Stimulated activated memory B cell treated with anti-CD40 and anti-IgM and Interleukin-4, amounts not matched to agents 10 μg/mL and 1 μg/mL and 100 μg/mL, for 72 hours (primary cell): ENCODE measurements at places on chromosomes 2 and 18.

DNA sequence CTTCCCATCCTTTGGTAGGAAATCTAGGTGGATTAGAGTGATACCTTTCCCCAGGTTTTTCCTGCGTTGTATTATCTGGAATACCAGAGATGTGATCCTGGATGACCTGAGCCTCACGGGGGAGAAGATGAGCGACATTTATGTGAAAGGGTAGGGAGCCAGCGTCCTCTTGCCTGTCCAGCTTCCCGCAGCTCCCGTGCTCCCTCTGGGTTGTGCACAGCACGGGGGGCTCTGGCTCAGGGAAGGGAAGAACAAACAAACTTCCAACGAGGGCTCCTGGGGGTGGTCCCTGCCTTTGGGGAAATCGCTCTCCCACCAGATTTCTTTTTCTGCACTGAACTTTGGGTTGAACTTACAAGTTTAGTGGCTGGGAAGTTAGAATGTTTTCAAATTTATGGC, 215.7 kb downstream of the DYSF start:
- H3K36me3 ChIP-seq, result no peaks in the 10 kb centered on the region
- no peak overlapping the region for H3K4me3 ChIP-seq
- peaks cover 23% of the 10 kb centered on the region for H3K27me3 ChIP-seq
- H3K4me1 ChIP-seq, result no peaks in the 10 kb centered on the region
- ATAC-seq, result no peak
- no peak overlapping the region for H3K27ac ChIP-seq

DNA sequence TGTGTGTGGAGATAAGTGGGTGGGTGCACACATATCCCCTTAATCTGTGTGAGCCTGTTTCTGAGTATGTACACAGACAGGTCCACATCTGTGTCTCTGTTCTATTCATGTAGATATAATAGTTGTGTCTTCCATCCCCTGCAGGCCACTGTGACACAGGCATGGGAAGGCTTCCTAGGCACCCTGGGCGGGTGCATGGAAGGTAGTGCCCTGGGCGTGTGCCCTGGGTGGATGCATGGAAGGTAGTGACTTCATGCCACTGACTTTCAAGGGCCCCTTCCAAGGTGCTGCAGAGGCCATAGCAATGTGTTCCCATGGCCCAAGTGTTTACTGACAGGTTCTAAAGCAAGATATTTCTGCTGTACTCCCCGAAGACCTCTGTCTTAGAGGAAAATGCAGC, 462.5 kb upstream of the HS6ST1 start:
- no peaks in the 10 kb centered on the region for H3K36me3 ChIP-seq
- H3K27ac ChIP-seq, result no peak overlapping the region
- no peak for ATAC-seq
- H3K27me3 ChIP-seq, result peaks cover 40% of the 10 kb centered on the region

DNA sequence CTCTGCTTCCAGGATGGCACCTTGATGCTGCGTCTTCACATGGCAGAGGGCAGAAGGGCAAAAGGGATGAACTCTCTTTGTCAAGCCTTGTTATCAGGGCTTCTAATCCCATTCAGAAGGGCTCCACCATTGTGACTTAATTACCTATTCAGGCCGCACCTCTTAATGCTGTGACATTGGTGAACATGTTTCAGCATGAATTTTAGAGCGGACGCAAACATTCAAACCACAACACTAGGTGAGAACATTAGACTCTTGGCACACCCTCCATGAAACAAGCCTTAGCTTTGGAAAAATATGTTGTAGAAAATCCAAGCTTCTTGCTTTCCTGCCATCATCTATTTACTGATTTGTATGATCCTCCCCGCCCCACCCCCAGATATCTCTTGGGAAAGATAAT, 17.9 kb downstream of the DAW1 start:
- ATAC-seq, result no peak
- no peaks in the 10 kb centered on the region for H3K4me1 ChIP-seq
- H3K27me3 ChIP-seq, result peaks cover 15% of the 10 kb centered on the region
- H3K27ac ChIP-seq, result no peak overlapping the region
- no peaks in the 10 kb centered on the region for H3K36me3 ChIP-seq

- no peaks in the 10 kb centered on the region for H3K27me3 ChIP-seq
- H3K4me3 ChIP-seq, result no peak overlapping the region
- no peak overlapping the region for H3K27ac ChIP-seq
- H3K4me1 ChIP-seq, result no peaks in the 10 kb centered on the region
- H3K36me3 ChIP-seq, result no peaks in the 10 kb centered on the region
These were observed 97.2 kb upstream of the TSPYL6 start for GRCh38 chr2:54353216-54353615.

GRCh38 chr2:159300586-159300985, 14.1 kb upstream of the WDSUB1 start:
- no peaks in the 10 kb centered on the region for H3K4me1 ChIP-seq
- no peaks in the 10 kb centered on the region for H3K36me3 ChIP-seq
- no peak overlapping the region for H3K27ac ChIP-seq
- no peak overlapping the region for H3K4me3 ChIP-seq
- no peak for ATAC-seq

GRCh38 chr2:201440182-201440581, 11.1 kb downstream of the TRAK2 start:
- H3K27me3 ChIP-seq, result no peaks in the 10 kb centered on the region
- no peak for ATAC-seq

DNA sequence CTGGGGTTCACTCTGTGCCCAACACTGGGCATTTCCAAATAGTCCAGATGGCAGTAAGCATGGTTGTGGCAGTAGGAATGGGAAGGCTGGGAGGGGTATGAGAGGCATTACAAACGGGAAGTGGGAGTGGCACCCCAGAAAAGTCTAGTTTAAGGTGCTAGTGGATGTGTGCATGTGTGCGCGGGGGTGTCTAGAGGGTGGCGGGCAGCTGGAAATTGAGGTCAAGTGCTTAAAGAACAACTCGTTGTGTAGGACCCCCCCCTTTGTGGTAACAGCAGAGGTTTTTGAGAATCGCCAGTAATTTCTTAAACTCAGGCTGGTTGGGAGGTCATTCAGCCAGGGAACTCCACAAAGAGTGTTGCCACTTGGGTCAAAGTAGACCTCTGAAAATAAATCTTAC, 69.9 kb downstream of the RHBDD1 start:
- peaks cover 77% of the 10 kb centered on the region for H3K4me1 ChIP-seq
- H3K4me3 ChIP-seq, result peak overlapping the region; percentile 49
- H3K27ac ChIP-seq, result peak overlapping the region; percentile 75
- peak; percentile 53 for ATAC-seq

- H3K27me3 ChIP-seq, result no peaks in the 10 kb centered on the region
- ATAC-seq, result no peak
- H3K36me3 ChIP-seq, result peaks cover 91% of the 10 kb centered on the region
These were observed 70.7 kb downstream of the CCDC93 start for GRCh38 chr2:117943013-117943672.

GRCh38 chr18:46042571-46043123, 29.4 kb downstream of the PSTPIP2 start:
- no peak overlapping the region for H3K27ac ChIP-seq
- H3K27me3 ChIP-seq, result no peaks in the 10 kb centered on the region
- no peak for ATAC-seq
- H3K36me3 ChIP-seq, result no peaks in the 10 kb centered on the region
- peaks cover 5% of the 10 kb centered on the region for H3K4me1 ChIP-seq

DNA sequence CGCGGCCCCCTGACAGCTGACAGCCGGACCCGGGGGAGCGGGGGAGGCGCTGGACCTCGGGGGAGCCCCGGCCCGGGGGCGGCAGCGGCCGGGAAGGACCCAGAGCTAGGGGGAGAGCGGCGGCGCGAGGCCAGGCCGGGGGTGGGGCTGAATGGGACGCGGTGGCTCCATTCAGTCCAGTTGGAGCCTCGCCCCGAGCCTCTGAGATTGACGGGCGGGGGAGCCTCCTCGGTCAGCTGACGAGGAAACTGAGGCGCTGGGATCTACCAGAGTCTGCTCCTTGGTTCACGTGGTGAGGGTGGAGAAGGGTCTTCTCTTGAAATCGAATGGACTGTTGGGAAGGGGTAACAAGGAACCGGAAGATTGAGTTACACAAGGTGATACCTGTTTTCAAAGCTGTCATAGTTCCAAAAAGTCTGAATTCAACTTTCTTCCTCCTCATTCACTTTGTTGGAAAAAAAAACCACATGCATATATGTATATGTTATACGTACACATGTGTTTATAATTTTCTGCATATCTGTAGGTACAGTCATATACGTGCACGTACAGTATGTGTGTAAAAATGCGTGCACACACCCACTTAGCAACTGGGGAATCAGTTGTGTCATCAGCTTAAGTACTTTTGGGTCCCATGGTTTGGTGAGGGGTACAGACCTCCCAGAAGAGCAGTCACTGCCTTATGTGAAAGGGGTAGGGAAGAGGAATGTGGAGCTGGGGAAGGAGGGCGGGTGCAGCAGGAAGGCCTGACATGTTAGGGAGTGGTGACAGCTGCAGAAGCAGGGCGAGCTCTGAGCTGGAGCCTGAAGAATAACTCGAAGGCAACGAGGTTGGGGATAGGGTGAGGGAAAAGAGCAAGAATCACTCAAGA, 628 bp downstream of the PPP1R7 start:
- ATAC-seq, result no peak
- H3K4me1 ChIP-seq, result peaks cover 52% of the 10 kb centered on the region
- H3K27me3 ChIP-seq, result no peaks in the 10 kb centered on the region
- H3K36me3 ChIP-seq, result peaks cover 6% of the 10 kb centered on the region

- H3K4me3 ChIP-seq, result no peak overlapping the region
- H3K27ac ChIP-seq, result no peak overlapping the region
- H3K36me3 ChIP-seq, result no peaks in the 10 kb centered on the region
- no peak for ATAC-seq
These were observed 495.4 kb downstream of the XIRP2 start for GRCh38 chr2:167383610-167384194.

DNA sequence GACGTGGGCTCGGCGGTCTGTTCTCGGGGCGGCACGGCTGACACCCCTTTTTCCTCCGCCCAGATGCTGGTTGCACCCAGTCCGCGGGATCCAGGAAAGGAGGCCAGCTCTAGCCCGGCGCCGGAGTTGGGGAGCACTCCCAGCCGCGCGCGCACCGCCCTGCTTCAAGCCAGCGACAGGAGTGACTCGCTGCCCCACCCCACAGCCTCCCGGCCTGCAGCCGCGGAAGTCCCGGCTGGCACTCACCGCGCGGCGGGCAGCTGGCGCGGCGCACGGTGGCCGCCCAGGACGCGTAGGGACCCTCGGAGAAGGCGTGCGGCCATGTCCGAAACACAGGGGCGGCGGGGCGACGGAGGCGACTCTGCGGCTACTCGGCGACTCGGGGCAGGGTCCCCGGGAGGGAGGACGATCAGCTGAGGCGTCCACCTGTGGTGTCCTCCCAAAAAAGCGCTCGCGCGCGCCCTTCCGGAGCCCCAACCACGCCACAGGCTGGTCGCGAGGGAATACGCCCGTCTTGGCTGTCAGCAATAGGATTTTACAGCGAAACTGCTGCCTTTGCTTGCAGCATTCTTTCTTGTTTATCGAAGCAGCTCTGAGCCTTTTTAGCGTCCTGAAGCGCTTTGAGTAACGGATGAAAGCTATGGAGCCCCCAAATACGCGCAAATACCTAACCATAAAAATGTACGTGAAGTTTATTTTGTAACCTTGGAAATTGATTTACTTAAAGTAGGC, at the start of gene ACADL:
Gene ACADL (minus strand): TSS at position 507 of the 732 bp plus-strand sequence. CDS start 184 bp downstream, at position 323.
- H3K27ac ChIP-seq, result no peak within 1 kb of the TSS
- peaks cover 48% of the 10 kb centered on the region for H3K27me3 ChIP-seq
- H3K4me3 ChIP-seq, result no peak within 1 kb of the TSS
- no peak for ATAC-seq
- peaks cover 8% of the 10 kb centered on the region for H3K4me1 ChIP-seq
- H3K36me3 ChIP-seq, result no peaks in the 10 kb centered on the region

DNA sequence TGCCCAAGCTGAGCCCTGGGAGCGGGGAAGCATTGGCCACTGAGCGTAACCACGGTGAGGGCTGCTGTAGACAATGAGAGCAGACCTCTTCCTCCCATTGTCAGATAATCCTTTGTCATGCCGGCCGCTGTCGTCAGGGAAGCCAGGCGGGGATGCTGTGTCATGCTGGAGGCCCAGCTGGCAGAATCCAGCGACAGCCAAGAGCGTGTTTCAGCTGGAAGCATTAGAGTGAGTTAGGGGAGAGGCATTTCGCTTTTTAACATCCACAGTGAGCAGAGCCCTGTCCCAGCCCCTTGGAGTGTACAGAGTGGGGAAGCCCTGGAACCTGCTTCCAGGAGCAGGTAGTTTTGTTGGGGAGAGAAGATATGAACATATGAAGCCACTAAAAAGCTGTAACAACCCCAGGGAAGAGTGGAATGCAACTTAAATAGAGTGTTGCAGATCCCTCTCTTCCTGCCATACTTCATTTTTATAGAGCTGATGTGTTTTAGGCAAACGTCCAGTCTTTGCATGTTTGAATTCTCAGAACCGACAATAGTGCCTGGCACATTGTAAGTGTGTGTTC, 7.0 kb downstream of the CTIF start:
- H3K27ac ChIP-seq, result no peak overlapping the region
- H3K4me1 ChIP-seq, result peaks cover 22% of the 10 kb centered on the region
- no peaks in the 10 kb centered on the region for H3K36me3 ChIP-seq
- ATAC-seq, result no peak
- no peaks in the 10 kb centered on the region for H3K27me3 ChIP-seq

DNA sequence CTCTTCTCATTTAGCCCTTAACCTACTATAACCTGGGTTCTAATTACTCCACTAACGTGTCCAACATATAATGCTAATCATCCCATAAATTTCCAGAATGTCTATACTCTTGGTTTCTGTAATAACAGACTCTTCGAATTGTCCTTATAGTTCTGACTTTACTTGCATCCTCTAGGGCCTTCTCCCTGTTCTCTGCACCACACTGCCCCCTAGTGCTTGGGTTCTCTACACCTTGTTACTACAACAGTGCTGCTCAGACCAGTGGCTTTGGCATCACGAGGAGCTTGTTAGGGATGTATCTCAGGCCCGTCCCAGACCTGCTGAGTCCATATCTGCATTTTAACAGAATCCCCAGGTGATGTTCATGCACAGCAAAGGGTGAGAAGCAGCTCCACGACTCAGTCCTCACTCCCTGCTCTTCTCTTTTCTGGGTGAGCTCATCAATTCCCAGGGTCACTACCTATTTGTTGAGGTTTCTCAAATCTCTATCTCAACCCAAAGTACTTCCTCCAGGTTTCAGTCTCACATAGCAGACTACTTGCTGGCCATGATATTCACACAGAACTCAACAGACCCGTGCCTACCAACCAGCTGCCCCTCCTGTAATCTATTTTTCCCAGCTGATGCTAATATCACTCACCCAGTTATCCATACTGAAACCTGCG, 14.5 kb upstream of the DDX1 start:
- H3K36me3 ChIP-seq, result no peaks in the 10 kb centered on the region
- H3K4me3 ChIP-seq, result no peak overlapping the region

DNA sequence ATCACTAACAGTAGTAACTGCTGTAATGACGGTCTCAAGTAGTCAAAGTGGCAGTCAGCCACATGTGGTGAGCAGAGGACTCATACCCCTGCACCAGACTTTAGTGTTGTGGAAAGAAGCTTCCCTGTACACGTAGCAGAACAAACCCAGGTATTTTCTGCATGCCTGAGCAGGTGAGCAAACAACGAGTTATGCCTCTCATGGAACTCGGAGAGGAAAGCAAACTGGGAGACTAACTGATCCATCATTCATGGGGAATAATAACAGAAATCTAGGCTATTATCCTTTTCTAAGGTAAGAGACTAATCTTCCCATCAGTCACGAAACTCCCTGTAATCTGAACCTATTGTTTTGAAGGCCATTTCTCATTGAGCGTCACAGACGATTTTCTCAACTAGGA, 1495.2 kb upstream of the NXPH2 start:
- no peak overlapping the region for H3K27ac ChIP-seq
- ATAC-seq, result no peak
- no peaks in the 10 kb centered on the region for H3K27me3 ChIP-seq
- no peak overlapping the region for H3K4me3 ChIP-seq
